ENCODE measurements at places on chromosomes 7 and 10.

GRCh38 chr10:124701435-124701834 is 42.7 kb downstream of the FAM53B start:
- DNase-seq: no peak

- no peak for DNase-seq
Measured at GRCh38 chr10:593901-594457, 95.5 kb downstream of the DIP2C start.

GRCh38 chr10:125756196-125756595 is 19.4 kb downstream of the MMP21 start:
- DNase-seq: no peak

DNA sequence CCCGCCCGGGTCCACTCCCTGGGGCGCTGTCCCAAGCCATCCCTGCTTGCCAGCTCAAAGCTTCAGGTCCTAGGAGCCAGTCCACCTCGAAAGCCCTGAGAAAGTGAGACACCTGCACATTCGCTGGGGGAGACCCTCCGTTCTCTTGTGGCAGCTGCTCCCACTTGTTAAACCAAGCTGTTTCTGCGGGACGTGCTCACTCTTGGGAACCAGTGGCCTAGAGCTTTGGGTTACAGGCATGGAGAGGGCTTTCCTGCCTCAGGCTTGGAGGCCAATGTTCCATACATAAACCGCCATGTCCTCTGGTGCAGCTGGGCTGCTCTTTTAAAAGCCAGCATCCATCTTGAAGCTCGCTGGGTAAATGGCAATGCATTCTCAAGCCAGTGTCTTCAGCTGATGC is 19.9 kb upstream of the TTYH3 start:
- DNase-seq: no peak

DNA sequence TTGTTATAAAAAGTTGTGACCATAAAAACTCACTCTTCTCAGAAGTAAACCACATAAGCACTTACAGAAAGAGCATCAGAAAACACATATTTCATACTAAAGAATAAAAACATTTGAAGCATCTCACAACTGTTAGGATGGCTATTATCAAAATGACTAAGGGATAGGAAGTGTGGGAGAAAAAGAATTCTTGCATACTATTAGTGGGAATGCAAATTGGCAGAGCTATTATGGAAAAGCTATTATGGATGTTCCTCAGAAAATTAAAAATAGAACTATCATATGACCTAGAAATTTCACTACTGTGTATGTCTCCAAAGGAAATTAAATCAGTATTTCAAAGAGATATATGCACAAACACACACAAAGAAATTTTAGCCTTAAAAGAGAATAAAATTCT is 25.2 kb upstream of the POT1 start:
- DNase-seq: no peak

DNA sequence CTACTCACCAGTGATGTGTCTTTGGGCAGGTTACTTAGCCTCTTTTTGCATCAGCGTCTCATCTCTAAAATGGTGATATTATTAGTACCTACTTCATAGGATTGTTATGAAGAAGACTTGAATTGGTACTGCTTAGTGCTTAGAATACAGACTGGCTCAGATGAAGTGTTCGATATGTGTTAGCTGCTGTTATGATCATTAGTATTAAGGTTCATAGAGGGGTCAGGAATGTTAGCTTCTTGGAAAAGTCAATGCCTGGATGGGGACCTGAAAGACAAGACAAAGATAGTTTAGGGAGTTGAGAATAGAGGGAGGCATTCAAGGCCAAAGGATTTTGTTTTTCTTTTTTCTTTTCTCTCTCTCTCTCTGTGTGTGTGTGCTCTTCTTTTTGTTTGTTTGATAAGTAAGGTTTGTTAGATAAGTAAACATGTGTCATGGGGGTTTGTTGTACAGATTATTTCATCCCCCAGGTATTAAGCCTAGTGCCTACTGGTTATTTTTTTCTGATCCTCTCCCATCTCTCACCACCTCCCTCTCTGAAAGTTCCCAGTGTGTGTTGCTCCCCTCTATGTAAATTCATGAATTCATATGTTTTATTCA is 63.3 kb downstream of the MDFIC start:
- no peak for DNase-seq

DNA sequence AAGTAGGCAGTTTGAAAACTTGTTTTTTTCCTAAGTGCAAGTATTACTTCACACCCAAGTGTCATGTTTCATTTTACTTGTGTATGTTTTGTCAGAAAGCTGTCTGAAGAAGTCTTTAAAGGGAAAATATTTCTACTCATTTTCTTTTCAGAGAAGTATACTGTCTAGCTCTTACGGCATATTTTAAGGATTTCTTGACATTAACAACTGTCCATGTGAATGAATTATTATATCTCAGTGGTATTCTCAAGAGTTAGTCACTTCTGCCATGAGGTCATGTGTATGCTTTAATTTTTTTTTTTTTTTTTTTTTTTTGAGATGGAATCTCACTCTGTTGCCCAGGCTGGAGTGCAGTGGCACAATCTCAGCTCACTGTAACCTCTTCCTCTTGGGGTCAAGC is 229.5 kb downstream of the BICC1 start:
- DNase-seq: no peak

DNA sequence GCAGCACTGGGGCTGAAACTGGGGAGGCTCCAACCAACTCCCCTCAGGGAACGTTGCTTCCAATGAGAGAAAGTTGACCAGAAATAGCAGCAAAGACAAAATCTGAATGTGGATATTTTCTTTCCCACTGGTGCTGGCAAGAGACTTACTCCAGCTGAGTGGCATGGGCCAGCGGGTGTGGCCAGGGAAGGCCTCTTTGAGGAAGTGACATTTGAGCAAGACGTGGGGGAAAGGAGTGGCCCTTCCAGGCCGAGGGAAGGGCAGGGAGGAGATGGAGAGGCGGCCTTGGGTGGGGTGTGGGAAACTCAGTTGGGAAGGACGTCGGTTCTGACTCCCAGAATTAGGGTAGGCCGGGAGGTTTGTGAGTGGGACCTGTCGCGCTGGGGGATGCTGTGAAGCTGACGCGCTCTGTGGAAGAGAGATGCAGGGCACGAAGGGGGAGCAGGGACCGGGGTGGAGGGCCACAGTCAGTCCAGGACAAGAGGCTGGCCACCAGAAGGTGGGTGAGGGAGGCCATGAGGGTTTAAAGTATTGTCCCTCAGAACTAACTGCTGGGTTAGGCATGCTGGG is 96.7 kb upstream of the IKZF1 start:
- DNase-seq: no peak

DNA sequence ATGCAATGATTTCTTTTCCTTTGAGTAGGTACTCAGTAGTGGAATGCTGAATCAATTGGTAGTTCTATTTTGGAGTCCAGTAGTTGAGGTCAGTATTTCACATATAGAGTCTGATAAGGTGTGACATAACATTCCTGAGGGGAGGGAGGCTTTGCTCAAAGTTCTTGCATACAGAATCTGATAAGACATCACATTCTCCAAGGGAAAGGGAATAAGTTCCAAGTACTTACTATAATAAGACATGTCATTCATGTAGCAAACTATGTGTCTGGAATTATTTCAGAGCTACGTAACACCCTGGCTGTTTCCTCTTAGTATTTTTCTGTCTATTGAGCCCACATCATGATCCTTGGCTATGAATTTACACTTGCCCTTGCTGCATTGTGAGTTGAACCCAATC is 74.3 kb upstream of the POM121L12 start:
- no peak for DNase-seq

- DNase-seq: no peak
Measured at GRCh38 chr10:66981361-66982052, 55.7 kb downstream of the LRRTM3 start.

- no peak for DNase-seq
Measured at GRCh38 chr7:17952387-17952786, 12.1 kb upstream of the SNX13 start.

GRCh38 chr7:8277394-8277982 is 15.5 kb upstream of the ICA1 start:
- no peak for DNase-seq

GRCh38 chr10:74922921-74923320 is 96.5 kb downstream of the KAT6B start:
- DNase-seq: no peak

DNA sequence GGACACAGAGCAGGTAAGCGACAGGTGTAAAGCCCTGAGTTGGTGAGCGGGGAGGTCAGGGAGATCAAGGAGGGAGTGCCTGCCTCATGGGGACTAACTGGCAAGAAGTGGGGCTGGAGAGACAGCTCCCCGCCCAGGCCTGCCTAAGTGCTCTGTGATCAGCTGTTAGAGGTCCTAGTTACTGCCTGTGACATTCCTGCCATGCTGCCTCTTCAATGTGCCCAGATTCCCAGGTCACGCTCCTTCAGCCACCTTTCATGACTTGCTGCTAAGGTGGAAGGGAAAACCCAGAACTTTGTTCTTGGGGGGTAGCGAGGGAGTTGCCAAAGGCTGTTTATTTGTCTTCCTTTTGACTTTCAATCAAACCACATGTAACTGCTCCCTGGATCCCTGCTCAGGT is 114.3 kb upstream of the ZNF438 start:
- no peak for DNase-seq

DNA sequence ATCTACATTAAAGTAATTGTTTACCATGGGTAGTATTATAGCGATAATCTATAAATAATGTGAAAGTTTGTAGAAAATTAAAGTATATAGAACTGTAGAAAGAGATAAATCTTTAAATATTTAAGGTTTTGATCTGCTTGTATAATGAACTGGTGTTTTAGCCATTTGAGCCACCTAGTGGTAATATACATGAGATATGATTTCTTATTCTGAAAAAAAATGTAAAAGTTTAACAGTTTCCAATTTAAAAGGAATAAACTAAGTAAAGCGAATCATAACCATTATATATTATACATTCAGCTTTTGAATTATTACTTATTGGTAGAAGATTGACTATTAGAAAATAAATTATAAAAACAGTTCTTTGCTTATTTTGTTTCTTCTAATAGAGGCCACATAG is 91.2 kb downstream of the OTUD1 start:
- no peak for DNase-seq

GRCh38 chr10:4307910-4308309 is 518.1 kb upstream of the AKR1E2 start:
- DNase-seq: no peak

DNA sequence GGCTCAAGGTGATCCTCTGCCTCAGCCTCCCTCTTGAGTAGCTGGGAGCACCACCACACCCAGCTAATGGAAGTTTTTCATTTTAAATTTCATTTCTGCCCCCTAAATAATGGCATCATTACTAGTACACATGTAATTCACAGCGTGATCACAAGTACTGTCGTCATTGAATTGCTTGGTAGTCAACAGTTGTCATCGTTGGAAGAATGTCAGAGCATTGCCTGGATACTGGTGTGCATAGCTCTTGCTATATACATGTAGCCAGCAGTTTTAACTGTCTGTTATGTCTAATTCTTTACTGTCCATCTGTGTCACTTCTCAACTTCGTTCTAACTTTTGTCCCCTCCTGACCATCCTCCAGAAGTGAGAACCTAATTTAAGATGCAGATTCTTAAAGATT is 62.1 kb downstream of the CRPPA start:
- no peak for DNase-seq

DNA sequence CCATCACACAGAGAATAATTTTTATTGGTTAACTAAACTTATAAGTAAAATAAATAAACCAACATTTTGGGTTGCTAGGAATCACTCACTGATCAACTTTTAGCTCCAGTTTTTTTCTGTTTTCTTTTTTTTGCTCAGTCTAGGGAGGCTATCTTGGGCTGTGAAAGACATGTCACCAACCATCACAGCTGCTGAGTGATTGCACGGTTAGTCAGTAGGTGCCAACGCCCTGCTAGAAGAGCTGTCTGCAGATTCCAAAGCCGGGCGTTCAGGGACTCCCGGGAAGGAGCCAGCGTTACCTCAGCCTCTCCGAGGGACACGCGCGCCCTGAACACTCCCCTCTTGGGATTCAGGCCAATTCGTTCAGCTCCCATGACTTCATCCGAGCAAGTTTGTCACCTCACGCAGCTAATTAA is 604 bp upstream of the STAM start:
- DNase-seq: no peak

Data from stimulated activated CD8-positive, alpha-beta memory T cell treated with anti-CD3 and anti-CD28 coated beads, Interleukin-4, amount 100 ng/mL, for 48 hours (primary cell).